ENCODE measurements at places on chromosomes 7 and 10.

DNA sequence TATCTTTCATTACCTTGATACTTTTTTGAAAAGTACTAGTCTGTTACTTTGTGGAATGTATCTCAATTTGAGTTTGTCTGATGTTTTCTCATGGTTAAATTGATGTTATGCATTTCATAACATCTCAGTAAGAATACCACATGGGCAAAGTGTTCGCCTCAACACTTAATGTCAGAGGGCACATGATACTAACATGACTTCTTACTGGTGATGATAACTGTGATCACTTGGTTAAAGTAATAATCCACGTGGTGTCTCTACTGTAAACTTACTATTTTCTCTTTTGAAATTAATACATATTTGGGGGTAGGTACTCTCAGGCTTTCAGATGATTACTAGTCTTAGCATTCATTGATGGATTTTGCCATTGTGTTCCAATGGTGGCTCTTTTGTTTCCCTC lies 2.2 kb downstream of the SDHAF3 start:
- DNase-seq, result no peak

DNA sequence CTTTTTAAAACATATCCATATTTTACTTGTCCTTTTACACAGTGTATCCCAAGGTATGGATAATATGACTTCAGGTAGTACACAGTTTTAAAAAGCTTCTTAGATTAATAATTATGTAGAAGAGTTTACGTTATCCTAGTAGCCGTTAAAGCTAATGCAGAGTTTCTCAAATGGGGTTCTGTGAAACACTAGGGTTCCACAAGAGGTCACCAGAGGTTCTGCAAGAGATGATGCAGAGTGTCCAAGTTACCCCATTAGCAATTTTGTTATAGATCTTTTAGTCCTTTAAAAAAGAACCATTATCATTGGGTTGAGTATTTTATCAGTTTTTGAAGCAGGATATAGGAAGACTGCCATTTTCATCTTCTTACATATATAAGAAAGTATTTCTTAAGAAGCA lies 298.9 kb upstream of the HPS1 start:
- DNase-seq, result no peak

GRCh38 chr7:32048970-32049491 lies 21.2 kb downstream of the PDE1C start:
- DNase-seq, result no peak

- DNase-seq, result no peak
Observed at GRCh38 chr10:45515630-45516029, 141.6 kb downstream of the ALOX5 start.

DNA sequence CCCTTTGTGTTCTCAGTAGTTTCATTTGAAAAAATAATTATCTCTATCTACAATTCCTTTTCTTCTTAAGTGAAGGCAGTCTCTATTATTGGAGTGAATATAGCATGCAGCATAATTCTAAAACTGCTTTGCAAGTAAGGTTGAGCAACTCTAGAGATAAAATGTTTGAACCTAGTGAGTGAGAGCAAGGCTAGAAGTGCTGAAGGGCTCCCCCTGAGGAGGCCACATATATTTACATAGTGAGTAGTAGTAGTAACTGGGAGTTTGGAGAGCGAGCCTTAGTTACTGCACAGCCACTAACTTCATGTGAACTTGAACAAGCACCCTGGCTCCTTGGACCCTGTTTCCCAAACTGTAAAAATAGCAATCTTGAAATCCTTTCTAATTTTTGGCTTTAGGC lies 141.5 kb upstream of the DKK1 start:
- no peak for DNase-seq

DNA sequence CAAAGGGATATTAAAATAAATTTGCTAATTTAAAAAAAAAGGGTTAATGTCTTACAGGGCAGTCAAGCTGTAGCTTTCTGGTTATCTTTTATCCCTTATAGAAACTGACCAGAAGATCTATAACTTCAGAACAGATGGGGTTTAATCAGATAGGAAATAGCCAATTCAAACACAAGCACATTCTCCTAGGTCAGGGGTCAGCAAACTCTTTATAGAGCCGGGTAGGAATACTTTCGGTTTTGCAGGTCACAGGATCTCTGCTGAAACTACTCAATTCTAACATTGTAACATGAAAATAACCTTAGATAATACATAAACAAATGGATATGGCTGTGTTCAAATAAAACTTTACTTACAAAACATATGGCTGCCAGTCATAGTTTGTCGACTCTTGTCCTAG lies 479.8 kb downstream of the ADRA2A start:
- no peak for DNase-seq

- no peak for DNase-seq
Observed at GRCh38 chr7:83850941-83851340, 202.0 kb upstream of the SEMA3E start.

DNA sequence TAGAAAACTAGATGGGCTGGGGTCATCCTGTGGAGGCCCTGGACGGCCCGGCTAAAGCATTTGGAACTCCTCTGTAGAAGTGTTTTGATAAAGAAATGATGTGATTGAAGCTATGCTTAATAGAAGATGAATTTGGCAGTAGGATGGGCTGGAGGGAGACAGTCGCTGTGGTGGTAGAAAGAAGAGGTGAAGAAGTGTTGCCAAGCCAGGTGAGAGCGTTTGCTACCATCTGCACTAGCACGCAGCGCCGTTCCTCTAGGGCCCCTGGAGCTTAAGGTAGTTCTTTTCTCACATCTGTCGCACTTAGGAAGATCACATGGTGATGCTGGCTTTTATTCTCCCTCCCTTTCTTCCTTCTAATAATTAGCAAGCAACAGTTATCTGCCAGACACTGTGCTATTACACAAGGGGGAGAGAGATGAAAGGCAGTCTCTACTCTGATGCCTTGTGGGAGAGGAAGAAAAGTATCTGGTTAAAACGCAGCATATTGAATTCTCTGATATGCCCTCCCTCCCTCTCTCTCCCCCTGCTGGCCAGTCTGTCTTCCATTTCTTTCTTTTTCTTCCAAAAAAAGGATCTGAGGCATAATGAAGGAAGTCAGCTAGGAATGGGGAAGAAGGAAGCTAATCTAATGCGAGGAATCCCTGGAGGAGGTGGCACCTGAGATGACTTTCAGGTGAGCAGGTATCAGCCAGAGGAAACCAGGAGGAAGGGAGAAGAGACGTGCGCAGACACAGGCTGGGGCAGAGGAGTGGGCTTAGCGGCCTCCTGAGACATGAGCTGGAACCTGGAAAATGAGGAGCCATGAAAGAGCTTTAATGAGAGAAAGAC lies 162.3 kb upstream of the KLF14 start:
- DNase-seq, result peak; percentile 57

DNA sequence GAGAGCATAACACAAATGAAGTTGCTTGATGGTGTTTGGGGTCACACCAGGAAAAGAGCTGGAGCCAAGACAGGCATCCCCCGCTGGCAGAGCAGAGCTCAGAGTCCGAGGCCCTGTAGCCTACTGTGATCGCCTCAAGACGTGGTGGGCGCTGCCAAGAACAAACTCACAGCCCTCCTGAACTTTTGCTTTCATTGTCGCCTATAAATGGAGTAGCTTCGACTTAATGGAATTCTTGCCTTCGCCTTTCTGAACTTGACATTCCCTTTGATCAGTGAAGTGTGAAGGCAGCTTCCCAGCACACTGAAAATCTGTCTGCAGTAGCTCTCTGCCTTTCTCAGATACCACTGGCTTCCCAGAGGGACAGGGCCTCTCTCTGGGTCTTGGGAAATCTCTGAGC lies 21.3 kb downstream of the CPXM2 start:
- DNase-seq, result no peak

DNA sequence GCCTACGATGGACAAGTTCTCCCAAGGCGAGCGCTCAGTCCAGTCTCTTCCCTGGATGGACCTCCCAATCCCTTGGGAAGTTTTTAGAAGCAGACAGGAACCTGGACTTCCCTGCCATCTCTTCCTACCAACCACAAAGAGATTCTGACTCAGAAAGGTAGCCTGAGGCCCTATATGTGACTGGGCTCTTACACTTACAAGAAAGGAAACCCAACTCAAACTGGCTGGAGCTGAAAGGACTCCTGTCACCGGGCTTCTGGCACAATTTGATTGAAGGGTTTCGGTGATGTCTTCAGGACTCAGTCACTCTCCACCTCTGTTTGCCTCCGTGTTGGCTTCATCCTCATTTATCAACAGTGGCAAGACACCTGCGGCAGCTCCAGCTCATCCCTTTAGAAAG lies 3.7 kb upstream of the COL13A1 start:
- DNase-seq, result peak; percentile 45

- no peak for DNase-seq
Observed at GRCh38 chr10:77479586-77479985, 158.0 kb downstream of the KCNMA1 start.

DNA sequence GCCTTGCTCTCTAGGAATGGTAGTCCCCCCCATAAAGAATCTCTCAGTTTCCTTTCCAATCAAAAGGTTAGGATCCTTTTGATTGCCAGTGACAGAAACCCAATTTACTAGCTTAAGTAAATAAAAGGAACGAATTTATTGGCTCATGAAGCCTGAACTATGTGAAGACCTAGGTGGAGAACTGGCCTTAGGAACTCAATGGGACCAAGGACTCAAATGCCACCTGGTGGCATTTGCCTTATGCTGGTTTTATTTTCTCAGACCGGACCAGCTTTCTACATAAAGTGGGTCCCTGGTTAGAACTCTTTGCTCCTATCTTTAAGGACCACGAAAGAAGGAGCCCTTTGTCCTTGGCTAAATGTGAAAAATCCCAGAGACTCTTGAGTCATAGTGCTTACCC lies 25.4 kb downstream of the CFTR start:
- no peak for DNase-seq

DNA sequence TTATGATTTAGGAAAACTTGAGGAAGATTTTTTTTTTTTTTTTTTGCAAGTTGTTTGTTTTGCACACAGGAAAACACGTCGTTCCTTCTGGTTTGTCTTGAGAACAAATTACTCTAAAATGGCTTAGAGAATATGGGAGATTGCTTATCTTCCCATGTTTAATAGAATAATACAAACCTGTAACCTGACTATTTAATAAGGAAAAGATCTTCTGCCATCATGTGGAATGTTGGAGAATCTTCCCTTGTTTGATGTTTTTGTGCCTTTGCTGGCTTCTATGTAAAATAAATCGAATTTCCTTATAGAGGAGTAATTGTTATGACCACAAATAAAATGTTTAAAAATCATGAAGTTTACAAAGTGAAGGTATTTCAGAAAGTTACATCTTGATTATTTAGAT lies 818.8 kb downstream of the GATA3 start:
- no peak for DNase-seq

All from EL (cell line).